ENCODE measurements at places on chromosomes 2 and 18.

GRCh38 chr18:75201282-75202270, 7.4 kb downstream of the PTGR3 start:
- DNase-seq, result no peak

- no peak for DNase-seq
Measured at GRCh38 chr2:228094377-228094921, 87.0 kb downstream of the SPHKAP start.

GRCh38 chr2:231221761-231222160, 23.3 kb downstream of the ARMC9 start:
- DNase-seq, result no peak

GRCh38 chr18:5787936-5788335, 107.4 kb downstream of the TMEM200C start:
- DNase-seq, result no peak

DNA sequence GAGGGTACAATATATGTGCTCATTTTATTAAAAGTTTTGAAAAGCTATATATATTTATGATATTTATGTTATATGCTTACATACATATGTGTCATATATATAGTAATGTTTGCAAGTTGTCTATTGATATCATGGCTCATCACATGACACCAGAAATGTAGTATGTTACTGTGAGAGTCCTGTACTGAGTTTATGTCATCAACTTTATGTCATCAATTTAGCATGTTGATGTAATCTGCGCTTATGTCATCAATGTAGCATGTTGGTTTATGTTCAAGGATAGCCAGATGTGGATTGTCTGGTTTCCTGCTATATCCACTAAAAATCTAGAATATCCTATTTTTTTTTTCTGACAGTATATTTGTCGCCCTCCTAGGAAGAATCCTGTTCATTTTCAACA, 77.4 kb downstream of the APLF start:
- no peak for DNase-seq

GRCh38 chr18:11561293-11561692, 48.1 kb upstream of the SLC35G4 start:
- no peak for DNase-seq

DNA sequence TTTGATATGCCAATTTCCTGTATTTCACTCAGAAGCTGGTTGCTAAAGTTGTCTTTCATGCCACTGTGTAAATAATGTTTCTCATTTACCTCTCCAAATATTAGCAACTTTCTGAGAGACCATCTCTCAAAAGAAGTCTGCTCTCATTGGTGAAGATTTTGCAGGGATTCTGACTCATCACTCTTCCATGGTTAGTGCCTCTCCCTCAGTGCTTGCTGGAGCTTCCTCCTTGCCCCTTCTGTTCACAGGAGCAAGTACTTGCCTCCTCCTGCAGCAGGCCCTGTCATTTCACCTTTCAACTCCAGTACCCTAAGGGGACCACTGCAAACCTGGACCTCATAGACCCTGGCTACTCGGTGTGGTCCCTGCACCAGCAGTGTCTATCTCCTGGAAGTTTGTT, 168.8 kb downstream of the ZNF385B start:
- no peak for DNase-seq

DNA sequence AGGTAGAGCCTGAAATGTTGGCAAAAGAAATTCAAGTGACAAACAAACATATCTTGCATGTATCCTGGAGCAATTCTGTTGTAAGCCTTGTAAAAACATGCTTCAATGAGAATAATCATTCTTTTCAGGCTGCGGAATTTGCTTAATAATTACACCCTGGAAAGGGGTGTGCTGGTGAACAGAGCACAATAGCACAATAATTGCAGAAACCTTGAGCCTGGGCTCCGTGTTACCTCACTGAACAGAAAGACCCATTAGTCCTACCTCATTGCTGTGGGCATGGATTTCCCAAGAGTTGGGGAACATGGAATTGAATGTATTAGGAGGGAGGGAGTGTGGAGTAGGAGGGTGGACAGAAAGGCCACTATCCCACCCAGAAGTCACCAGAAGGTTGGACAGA, 168.0 kb upstream of the ALKAL2 start:
- no peak for DNase-seq

DNA sequence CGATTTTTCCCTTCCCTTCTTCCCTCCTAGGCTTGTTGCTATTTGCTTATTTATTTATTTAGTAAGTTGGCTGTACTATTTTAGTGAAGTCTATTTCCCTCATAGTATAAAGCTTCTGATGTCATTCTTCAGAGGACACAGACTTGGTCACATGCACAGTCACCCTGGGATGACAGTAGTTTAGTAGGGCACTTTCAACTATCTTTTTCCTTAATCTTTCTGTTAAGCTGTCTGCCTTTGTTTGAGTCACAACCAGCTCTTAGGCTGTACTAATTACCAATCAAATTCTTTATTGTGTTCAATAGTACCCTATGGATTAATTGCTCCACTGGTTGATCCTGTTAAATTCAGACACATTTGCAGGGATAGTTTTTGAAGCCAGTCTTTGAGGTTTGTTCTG, 26.9 kb upstream of the RAB31 start:
- no peak for DNase-seq

DNA sequence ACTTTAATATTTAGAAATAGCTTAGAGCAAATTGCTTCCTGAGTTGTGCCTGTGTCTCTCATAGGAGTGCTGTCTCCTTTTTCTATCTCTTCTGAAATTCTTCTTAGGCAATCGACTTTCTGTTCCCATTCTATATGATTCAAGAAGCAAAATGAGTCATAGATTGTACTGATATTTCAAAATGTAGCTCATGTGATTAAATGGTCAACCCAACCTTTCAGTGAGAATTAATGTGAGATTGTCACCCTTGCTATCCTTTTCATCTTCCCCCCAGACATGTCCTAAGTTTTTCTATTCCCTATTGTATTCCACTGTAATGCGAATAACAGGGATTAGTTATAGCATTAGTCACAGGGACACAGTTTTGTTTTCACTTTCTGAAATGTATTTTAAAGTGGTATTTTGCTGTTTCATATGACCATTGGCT, 413.6 kb downstream of the THSD7B start:
- no peak for DNase-seq

GRCh38 chr18:12574494-12575185, 83.3 kb downstream of the SPIRE1 start:
- no peak for DNase-seq

DNA sequence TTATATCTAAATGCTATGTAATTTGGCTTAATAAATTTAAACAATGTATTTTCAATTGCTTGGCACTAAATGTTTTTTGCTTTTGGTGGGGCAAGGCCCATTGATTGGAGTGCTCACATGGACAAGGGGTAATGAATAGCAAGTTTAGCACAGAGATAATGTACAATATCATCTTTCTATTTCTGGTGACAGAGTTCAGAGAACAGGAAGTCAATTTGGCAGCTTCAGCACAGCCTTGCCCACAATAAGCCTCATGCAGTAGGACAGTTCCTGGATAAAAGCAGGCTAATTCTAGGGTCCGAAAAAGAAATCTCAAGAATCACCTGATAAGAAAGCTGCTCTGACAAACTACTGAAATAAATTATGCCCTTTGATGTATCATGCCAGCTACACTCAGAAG, 443.9 kb upstream of the FSHR start:
- no peak for DNase-seq

DNA sequence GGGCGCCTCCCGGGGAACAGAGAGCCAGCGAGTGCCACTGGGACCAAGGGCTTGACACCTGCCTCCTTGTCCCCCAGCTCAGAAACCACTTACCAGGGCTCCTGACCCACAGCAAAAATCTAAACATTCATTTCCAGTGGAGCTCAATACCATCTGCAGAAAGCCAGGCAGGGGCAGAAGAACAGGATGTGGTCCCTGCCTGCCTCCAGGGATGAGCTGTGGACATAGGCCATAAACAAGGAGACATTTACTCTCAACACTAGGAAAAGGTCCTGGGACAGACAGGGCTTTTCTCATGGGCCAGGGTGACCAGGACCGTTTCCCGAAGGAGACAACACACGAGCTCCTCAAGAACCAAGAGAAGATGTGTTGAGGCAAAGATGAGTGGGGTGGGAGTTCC, 203.0 kb downstream of the CTIF start:
- DNase-seq, result no peak

DNA sequence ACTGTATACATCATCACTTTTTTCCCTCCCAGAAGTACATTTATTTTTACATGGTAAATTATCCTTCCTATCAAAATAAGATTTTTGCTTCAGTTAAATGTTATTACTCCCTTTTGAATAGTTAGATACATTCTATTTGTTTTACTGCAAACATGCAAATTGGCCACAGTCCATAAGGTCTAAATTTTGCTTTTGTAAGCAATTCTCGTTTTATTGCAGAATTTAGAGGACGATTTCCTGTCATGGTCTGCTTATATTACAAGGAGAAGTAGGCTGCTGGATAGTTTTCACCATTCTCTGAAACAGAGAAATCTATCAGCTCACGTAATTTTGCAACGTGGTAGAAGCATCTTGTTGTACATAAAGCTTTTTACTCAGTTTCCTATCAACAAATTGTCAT, 1632.5 kb downstream of the LRP1B start:
- DNase-seq, result no peak

- no peak for DNase-seq
Measured at GRCh38 chr2:203697190-203697589, 9.2 kb upstream of the CD28 start.

- no peak for DNase-seq
Measured at GRCh38 chr2:197191177-197191939, 119.2 kb downstream of the ANKRD44 start.

DNA sequence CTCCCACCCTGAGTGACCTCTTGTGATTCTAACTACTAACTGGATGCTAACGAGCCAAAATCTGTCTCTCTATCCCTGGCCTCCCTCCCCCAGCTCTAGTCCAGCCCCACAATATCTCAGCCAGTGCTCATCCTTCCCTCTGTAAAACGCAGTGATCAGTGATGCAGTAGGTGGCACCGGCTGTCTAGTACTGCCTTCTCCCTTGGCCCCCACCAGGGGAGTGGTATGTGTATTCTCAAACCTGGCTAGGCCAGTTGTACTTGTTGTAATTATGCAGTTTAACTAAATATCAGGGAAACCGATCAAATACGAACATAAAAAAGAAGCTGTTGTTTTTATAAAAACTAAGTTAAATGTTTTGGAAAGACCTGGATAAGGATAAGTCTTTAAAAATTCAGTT, 113.2 kb upstream of the ALPP start:
- DNase-seq, result no peak

- no peak for DNase-seq
Measured at GRCh38 chr2:9657731-9658130, 26.9 kb upstream of the YWHAQ start.

DNA sequence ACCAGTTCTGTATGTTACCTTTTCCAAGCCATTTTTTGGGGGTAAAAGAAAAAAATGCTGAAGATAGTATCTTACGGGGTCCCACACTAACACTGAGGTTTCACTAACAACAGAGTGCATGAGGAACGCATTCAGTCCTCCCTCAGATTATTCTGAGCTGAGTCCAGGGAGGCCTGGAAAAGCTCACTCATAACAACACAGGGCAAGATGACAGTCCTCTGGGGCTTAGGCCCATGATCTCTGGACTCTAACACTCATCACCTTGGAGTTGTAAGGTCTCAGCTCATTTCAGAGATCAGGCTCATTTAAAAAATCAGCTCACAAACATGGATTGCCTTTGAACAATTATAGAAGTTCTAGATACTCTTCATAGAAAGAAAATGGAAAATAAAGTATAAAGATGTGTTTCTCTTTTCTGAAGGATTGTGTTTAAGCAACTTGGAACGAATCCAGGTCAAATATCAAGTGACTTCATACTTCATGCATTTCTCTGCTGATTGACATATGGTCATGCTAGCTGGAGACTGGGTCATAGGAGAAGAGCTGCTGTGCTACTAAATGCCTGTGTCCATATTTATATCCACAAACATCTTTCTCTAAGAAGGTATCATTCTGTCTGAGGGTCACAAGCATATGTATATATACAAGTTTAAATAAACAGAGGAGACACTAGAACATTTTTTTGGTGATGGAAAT, 265.8 kb downstream of the ALK start:
- no peak for DNase-seq

GRCh38 chr2:216015722-216016464, 2.5 kb upstream of the MREG start:
- peak; percentile 92 for DNase-seq

GRCh38 chr2:191983186-191983585, 136.3 kb upstream of the CAVIN2 start:
- DNase-seq, result no peak

DNA sequence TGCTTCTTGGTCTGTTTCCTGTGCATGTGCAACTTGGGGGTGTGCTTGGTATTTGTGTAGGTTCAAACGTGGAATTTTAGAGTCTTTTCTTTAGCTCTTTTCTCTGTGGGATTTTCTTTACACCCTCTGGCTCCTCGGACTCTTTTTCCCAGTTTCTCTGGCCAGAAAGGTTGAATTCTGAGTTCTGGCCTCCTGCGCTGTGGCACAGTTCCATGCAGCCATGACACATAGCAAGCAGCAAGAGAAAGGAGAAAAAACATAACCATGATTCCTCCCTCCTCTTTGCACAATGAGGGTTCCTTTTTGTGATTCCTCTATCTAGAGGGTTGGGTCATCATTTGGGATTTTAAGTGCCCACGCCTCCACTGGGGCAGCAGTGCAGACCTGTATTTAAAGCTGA, 33.8 kb downstream of the TMEM182 start:
- no peak for DNase-seq

DNA sequence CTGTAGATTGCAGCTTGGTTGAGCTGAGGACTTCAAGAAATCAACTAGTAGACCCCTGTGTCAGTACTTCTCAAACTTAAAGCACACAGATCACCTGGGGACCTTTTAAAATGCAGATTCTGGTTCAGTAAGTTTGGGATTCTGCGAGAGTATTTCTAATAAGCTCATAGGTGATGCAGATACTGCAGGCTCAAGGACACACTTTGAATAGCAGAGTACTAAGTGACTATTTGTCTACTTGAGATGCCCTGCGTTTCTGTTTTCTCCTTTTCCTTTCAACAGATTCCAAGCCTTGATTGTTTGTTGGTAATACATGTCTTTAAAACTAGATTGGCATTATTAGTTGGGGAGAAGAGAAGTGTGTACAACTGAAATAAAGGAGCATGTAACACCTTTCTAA, 6.7 kb downstream of the MIB1 start:
- DNase-seq, result no peak

GRCh38 chr2:96872591-96873349, 2.9 kb upstream of the SEMA4C start:
- DNase-seq, result no peak

GRCh38 chr2:54077088-54077900, 38.1 kb upstream of the ACYP2 start:
- DNase-seq, result no peak

GRCh38 chr2:85178980-85179411, 45.8 kb downstream of the TCF7L1 start:
- no peak for DNase-seq

DNA sequence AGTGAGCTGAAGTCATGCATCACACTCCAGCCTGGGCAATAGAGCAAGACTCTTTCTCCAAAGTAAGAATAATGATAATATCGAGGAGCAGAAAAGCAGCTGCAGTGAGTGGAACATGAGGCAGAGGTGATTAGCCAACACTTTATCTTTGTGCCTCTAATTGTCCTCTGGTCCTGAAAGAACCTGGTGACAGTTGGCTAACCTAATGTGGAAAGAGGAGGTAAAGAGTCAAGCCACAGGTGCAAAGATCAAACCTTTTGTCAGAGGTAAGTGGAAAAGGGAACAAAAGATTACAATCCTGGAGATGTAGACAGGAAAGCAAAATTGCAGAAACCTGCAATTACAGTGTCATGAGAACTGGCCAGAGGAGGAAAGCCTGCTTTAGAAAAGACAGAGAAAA, 53.5 kb upstream of the LCLAT1 start:
- no peak for DNase-seq
